ENCODE measurements at places on chromosomes 5 and 9.

DNA sequence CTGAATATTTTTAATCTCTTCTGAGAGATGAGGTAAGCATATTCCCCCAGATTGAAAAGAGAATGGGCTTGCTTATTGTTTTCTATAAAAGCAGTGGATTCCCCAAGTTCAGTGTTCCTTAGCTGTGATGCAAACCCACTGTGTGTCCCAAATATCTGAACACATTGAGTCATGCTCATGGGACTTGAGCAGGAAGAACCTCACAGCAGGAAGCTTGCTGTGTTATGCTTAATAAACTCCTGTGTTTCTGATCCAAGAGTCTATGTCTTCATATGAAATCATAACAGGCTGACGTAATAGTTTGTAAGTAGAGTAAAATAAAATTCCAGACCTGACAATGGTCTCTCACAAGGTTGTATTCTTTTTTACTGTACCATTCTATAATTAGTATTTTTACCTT lies 24.8 kb upstream of the LOX start:
- no peak for DNase-seq

GRCh38 chr5:135156715-135157404 lies 122.8 kb upstream of the PITX1 start:
- no peak for DNase-seq

GRCh38 chr9:14043483-14043882 lies 270.5 kb downstream of the NFIB start:
- DNase-seq: no peak

DNA sequence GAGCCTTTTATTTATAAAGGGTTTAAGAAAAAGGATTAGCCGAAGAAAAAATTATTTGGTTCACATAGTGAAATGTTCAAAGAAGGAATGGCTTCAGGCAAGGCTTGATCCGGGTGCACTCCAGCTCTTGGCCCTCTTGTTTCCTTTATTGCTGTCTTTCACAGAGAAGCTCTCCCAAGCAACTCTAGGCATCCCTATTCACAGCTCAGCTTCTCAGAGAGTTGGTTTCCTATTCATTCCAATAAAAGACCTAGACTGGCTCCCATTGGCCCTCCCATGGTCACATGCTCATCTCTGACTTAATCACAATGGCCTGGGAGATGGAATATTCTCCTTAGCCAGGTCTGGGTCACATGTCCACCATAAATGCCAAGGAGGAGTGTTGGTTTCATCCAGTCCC lies 9.4 kb upstream of the FGFR4 start:
- DNase-seq: no peak

GRCh38 chr5:126395198-126395597 lies 28.0 kb upstream of the GRAMD2B start:
- peak; percentile 57 for DNase-seq

GRCh38 chr9:17862629-17863028 lies 283.8 kb downstream of the SH3GL2 start:
- no peak for DNase-seq

- peak; percentile 96 for DNase-seq
These were observed at the start of gene KLHL3 for GRCh38 chr5:137735555-137736284. TSS of gene KLHL3 (minus strand) at chr5:137736089. CDS start at chr5:137735646, 443 bp downstream.

GRCh38 chr9:35691757-35692301 lies 2.1 kb upstream of the TPM2 start:
- DNase-seq: no peak

- no peak for DNase-seq
These were observed 72.0 kb downstream of the CD180 start for GRCh38 chr5:67124556-67124955.

- no peak for DNase-seq
These were observed 26.5 kb upstream of the MROH2B start for GRCh38 chr5:41097642-41098041.

DNA sequence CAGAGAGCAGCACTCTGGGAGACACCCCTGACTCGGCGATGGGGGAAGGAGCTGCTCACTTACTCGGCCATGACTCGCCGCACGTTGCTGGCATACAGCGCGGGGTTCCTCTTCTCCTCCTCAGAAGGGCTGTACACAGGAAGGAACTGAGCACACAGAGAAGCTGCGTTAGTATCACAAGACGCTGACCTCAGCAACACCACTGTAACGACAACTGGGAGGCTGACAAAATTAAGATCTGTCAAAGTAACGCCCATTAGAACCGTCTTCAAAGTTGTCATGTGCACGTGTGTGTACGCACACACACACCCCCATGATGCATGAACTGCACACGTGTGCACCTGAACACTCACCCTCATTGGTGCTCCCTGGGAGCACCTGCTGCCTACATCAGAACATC lies 32.1 kb upstream of the SLC6A3 start:
- no peak for DNase-seq

GRCh38 chr5:5316334-5316733 lies 106.1 kb upstream of the ICE1 start:
- no peak for DNase-seq

- DNase-seq: no peak
These were observed 2.5 kb upstream of the MED27 start for GRCh38 chr9:132082188-132082587.

DNA sequence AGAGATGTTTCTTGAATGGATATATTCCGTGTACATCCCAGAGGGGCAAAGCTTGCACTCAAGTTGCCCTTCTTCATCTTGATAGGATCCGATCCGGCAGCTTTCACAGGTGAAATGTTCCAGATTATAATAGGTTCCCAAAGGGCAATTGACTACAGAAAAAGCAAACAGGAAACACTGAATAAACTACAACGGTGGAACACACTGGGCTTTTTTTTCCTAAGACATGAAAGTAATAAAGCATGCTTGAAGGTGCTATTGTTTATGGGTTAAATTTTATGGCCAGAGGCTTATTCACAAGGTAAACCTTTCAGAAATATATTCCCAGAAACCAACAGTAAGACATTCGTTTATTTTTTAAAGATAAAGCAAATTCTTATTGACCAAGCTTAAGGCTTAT lies 110.6 kb downstream of the SVEP1 start:
- DNase-seq: no peak

GRCh38 chr5:171712616-171713015 lies 73.0 kb upstream of the SMIM23 start:
- DNase-seq: peak; percentile 16

- no peak for DNase-seq
These were observed 110.9 kb downstream of the SLC24A2 start for GRCh38 chr9:19677924-19678323.

DNA sequence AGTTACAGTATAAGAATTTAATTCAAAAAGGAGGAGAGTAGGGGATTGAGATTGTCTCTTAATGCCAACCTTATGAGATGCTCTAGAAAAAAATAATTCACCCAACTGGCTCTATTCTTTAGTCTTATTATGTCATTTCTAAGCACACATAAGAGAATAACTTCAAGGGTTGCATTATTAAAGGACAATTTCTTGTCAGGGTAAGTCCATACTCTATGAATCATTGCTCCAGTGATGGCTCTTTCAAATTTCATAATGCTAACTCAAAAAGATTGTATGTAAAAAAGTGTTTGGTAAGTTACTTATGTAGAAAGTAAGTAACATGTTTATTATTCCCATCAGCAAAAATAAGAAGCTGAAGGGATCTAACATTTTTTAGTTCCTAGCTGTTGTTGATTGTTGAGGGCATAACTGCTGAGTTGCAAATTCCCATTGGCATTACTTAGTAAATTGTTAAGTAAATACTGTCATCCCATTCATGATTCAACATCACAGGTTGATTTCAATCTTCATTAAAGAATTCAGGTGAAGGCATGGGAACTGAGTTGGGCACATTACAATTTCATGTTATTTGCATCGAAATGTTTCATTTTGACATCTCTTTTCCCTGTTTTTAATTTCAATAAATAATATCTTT lies 28.6 kb downstream of the ALDH1A1 start:
- no peak for DNase-seq

DNA sequence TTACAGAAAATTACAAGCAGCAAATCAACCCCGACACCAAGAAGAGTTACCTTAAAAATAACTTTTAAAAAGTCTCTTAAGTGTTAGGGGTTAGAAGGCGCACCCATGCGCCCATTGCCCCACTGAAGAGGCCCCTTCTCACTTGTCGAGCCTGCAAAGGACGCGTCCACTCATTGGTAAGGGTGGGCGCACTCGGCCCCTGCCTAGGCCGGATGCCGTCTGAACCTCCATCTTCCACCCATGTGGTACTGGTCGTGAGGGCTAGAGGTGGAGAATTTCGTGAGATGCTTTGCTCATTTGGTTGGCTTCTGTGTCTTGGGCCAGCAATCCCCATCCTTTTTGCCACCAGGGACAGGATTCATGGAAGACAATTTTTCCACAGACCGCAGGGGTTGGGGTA lies 27.5 kb upstream of the LRRC14B start:
- no peak for DNase-seq

DNA sequence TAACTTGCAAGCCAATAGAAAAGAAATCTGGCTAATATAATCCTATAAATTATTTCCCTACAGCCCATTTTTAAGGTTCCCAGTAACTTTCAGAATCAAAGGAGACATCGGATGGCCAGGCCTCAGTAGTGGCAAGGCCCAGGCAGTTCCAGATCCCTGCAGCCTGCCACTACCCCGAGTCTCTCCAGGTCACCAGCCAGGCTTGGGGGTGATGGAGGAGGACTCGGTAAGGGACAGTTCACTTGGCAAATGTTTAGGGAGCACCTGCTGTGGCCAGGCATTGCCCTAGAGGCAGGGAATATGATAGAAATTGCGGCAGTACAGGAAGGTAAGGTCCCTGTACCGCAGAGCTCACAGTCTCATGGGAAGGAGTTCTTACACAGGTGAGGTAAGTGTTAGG lies 15.2 kb upstream of the LTC4S start:
- no peak for DNase-seq

GRCh38 chr5:57346328-57346727 lies 136.3 kb downstream of the ACTBL2 start:
- no peak for DNase-seq

- no peak for DNase-seq
These were observed 41.1 kb downstream of the G3BP1 start for GRCh38 chr5:151812757-151813309.

- DNase-seq: no peak
These were observed 119.7 kb downstream of the CETN3 start for GRCh38 chr5:90289837-90290236.

GRCh38 chr5:151685749-151686673 lies 704 bp downstream of the SPARC start:
- DNase-seq: no peak

- DNase-seq: no peak
These were observed 16.4 kb downstream of the ITK start for GRCh38 chr5:157197086-157197485.

DNA sequence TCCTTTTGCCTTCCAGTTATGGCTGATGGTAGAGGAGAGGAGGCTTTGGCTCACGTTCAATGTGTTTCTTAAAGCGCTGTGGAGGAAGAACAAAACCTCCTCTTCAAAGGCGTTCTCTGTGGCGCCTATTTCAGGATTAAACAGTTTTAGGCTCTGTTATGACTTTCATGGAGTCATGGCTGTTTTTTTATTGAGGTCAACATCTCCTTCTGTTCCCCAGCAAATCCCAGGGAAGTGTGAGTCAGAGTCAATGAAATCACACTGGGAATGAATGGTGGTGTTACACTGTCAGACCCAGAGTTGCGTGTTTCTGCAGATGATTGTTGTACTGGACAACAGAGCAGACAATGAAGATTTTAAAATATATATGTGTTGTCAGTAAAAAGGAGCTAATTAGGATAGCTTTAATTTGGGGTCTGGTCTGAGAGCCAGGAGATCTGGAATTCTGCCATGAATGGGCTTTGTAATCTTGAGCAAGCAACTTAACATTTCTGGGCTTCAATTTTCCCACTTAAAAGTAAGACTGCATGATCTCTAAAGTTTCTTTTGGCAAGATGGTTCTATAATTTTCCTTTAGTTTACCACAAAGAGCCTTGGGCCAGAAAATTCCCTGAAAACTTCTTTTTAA lies 240.7 kb downstream of the CSNK1G3 start:
- DNase-seq: peak; percentile 67

DNA sequence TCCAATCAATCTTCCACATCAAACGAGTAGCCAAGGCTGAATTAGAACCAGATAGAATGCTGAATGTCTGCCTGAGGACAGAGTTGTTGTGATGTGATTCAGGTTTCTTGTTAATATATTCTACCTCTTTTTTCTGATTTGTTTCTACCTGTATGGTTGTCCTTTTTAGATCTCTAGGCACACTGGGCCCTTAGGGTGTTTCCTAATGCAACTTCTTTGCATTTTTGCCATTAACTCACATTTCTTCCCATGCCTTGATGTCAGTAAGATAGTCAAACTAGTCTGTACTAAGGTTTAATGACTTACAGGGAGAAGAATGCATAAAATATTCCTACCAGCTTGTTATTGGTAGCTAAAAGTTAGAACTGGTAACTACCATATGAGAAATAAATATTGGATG lies 413.6 kb downstream of the CCDC171 start:
- no peak for DNase-seq

- DNase-seq: no peak
These were observed 55.7 kb downstream of the CAST start for GRCh38 chr5:96717874-96718273.

- DNase-seq: no peak
These were observed 81.1 kb downstream of the SERINC5 start for GRCh38 chr5:80174790-80175189.

- peak; percentile 68 for DNase-seq
These were observed 16.6 kb upstream of the STOM start for GRCh38 chr9:121386442-121387175.

DNA sequence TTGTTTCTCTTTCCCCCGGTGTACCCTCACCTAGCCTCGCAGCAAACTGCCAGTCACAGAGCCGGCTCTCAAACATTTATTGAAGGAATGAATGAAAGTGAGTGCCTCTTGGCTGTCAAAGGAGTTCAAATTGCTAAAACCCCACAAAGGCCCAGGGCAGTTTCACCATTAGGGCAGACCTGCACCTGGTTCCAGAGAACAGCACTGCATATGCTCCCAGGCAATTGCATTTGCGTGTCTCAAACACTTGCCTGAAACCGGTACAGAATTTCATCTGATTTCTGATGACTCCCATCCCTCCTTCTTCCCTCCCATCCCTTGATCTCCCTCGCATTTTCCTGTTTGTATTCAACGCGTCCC lies 165.6 kb upstream of the ZNF462 start:
- DNase-seq: peak; percentile 78

DNA sequence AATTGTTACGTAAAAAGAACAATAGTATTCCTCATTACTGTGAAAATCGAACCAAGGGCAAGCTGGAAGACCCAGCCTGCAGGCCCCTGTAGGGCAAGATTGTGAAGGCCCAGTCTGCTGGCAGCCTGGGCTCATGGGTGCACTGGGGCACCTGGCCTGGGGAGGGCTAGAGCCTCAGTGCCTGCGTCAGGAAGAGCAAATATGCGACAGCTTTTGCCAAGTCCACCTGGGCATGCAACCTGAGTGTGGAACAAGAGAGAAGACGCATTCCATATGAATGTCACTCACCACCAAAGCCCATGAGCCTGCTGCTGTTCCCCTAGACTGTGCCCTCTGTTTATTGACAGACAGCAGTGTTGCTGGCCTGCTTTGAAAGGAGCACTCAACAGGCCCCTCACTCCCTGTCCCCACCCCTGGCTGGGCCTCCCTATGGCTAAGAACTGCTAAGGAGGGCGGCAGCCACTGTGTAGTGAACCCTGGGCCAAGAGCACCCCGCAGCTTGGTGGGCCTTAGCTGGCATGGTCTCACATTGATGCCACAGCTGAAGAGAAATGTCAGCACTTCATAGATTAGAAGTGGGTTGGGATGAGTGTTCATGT lies 28.2 kb downstream of the PSD2 start:
- no peak for DNase-seq

- no peak for DNase-seq
These were observed 9.3 kb upstream of the MEGF9 start for GRCh38 chr9:120723565-120723964.

Measured in islet precursor cell (in vitro differentiated cells).